ENCODE measurements at places on chromosomes 2 and 18.

GRCh38 chr2:151765760-151766410 lies 31.6 kb upstream of the NEB start:
- DNase-seq = no peak

DNA sequence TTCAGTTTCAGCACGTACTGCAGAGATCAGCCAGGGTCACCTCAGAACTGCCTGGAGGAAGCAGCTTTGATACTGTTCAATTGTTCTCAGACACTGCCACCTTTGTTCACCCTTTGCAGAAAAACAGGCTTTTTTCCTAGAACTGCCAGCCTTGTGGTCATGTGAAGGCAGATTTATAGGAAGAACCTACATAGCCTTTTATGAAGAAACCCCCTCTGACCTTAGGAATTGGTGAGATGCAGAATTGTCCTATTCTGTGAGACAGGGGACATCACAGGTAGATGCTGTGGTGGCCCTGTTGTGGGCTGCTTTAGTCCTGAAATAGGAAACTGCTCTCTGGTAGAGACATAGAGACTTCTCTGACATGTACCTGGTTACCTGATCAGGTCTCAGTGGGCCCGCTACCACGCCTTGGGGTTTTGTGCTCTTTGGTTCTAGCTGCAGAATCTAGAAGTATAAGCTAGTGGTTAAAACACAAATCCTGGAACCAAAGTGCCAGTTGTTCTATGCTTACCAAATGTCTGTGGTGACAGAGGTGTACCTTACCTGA lies 206.6 kb downstream of the AGPS start:
- DNase-seq = no peak

GRCh38 chr2:127069536-127069935 lies 37.4 kb downstream of the BIN1 start:
- no peak for DNase-seq

DNA sequence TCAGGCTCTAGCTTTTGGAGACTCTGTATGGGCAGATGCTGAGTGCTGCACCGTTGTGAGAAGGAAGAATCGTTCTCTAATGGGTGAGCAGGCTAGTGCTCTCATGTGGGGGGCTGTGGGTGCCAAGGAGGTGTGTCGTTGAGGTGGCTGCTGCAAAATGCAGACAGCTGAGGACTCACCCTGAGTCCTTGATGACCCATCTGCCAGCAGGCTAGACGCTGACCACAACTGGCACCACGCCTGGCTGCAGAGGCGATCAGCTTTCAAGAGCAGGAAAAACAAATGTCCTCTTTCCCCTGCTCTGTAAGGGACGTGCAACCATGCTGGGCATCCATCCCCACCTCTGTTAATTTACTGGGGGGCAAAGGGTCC lies 48.2 kb downstream of the HAUS1 start:
- DNase-seq = no peak

DNA sequence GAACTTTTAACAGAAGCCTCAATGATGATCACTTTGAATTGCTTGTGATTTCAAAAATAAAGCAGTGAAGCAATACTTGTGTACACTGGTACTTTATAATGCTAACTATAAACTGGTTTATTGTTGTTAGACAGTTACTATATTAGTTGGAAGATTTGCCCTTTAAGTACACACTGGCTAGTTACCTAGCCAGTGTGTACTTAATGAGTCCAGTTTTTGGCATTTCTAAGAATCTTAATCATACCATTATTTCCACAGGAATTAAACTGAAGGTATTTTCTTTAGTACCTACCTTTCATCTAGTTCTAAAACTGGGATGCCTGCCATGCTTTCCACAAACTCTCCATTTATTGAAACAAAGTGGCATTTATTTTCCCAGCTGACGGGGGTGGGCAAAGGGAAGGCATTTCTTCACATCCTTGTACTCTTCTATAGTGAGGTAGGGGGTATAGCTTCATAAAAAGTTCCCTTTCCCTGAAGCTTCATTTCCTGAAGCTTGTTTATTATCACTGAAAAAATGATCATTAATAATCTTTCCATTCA lies 49.9 kb downstream of the UGP2 start:
- no peak for DNase-seq

GRCh38 chr2:233442028-233442310 lies 87.7 kb downstream of the DGKD start:
- DNase-seq = no peak

DNA sequence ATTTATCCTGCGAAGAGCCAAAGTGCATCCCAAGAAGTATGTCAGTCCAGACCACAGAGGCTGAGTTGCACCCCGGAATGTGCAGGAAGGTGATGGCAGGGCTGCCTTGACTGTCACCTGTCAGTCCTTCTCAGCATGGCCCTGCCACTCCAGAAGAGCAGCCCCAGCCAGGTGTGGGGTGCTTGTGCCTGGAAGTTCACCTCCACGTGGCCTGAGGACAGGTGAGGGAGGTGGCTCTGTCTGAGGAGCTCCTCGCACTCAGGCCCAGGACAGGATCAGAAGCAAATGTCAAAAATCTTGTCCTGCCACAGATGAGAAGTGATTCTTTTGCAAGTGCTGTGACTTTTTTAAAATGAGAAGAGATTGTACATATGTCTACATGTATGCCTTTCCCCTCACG lies 31.4 kb upstream of the B3GNT7 start:
- DNase-seq = no peak

GRCh38 chr2:213934560-213934959 lies 476.3 kb upstream of the VWC2L start:
- DNase-seq = no peak

DNA sequence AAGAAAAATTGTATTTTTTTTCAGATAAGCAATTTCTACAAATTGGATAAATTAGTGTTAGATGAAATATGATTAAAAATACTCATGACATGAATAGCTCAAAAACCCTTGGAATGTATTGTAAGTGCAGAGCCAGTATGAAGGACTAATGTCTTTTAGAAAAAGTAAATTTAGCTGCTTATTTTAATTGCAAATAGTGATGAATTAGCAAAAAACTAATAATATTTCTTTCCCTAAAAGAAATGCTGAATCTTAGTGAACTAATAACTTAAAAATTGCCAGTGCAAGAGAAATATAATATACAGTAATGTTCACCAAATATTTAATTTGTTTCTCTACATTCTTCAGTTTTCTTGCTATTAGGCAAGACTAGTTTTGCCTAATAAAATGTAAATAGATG lies 72.4 kb downstream of the RND3 start:
- no peak for DNase-seq

- DNase-seq = no peak
These were observed 50.1 kb downstream of the CD226 start for GRCh38 chr18:69897397-69898108.

- no peak for DNase-seq
These were observed 394.7 kb downstream of the FBXO15 start for GRCh38 chr18:73752965-73753364.

GRCh38 chr2:238875101-238875470 lies 27.2 kb downstream of the TWIST2 start:
- DNase-seq = no peak

GRCh38 chr2:178211460-178211859 lies 17.1 kb downstream of the OSBPL6 start:
- DNase-seq = no peak

- DNase-seq = no peak
These were observed 199.3 kb upstream of the EPAS1 start for GRCh38 chr2:46097714-46098480.

DNA sequence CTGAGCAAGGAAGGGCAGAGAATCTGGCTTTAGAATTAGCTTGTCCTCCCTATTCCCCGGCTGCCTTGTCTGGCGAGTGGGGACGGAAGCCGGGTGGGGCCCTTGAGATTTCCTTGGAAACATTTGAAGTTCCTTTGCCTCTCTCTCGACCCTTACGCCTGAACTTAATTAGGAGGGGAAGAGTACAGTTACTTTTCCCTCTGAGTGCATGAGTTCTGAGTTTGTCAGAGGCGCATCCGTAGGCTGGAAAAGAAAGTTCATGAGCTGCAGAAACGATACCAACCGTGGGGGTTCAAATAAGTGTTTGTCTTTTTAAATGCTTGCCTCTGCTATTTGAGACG lies 468 bp downstream of the PIKFYVE start:
- DNase-seq = no peak

DNA sequence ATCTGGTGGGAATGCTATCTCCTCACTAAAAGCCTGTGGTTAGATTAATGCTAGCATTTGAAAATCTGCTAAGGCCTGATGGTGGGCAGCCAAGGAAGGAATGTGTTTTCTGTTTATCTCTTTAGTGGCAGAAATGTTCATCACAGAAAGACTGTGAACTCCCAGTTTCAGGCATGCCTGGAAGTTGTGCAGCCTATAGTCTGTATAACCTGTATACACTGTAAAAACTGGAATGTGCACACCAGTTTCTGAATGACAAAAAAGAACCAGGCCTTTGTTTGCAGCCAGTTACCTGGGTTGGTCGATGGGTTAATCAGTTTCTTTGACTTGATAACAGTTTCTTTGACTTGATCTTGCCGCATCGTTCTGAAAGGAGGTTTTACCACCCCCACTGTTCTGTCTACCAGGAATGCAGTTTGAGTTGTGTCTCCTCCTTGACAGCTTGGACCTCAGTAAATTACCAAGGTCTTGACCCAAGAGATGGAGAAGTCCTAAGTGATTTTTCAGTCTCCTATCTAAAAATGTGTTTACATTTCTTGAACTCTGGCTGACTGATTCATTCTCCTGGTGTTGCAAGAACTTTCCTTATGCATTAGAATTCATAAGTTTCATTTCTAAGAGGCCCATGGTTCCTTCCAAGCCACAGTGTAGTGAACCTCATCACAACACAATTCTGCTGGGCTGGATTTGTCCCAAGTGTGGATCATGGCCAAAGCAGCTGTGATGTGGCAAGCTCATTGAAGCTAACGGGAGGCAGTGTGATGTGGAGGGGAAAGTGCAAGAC lies 62.2 kb downstream of the KIAA2012 start:
- DNase-seq = no peak

DNA sequence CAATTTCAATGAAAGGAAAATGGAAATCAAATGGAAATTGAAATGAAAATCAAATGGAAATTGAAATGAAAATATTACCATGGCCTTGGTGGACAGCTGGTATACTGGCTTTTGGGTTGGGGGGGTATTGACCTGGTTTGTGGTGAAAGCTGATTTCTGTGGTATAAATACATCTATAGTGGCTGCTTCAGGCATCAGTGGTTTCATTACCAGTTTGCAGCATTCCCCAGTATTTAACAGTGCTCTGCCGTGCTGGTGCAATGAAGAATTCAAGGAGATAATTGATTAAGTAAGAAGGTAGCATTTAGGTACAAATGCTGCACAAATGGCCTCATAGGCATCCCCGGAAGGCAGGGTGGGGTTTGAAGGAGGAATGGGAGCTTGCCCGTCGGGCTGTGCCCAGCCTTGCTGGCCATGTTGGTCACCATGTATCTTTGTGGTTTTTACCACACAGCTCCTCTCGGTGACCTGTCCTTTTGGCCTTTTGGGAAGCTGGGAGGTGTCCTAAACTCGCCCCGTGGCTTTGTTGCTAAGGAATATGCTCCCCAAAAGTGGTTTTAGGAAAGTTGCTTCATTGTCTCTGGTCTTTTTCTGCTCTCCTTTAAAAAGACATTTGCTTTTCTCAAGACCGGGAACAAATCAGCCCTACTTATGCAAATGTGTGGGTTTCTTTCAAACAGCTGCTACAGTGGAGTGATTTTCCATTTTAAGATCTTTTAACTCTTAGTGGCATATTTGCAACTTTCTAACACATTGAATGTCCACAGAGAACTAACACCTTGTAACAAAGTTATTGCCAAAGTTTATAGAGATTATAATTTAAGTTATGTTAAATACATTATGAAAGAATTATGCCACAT lies 28.6 kb downstream of the SNTG2 start:
- no peak for DNase-seq

- no peak for DNase-seq
These were observed 27.7 kb downstream of the SNORC start for GRCh38 chr2:232897598-232898408.

- DNase-seq = no peak
These were observed 7.0 kb downstream of the G6PC2 start for GRCh38 chr2:168907940-168908662.

DNA sequence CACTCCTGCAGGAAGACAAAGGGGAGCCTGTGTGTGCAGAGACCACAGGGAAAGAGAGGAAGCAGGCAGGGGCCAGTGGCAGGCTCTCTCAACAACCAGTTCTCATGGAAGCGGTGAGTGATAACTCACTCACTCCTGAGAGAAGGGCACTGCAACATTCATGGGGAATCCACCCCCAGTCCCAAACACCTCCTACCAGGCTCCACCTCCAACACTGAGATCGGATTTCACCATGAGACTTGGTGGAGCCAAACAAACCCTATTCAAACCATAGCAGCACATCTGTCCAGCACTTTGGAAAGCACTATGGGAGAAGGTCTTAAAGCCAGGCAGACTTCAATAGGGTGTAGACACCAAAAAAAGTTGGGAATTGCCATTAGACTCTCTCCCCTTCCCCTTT lies 345.7 kb upstream of the SPRED2 start:
- DNase-seq = no peak

DNA sequence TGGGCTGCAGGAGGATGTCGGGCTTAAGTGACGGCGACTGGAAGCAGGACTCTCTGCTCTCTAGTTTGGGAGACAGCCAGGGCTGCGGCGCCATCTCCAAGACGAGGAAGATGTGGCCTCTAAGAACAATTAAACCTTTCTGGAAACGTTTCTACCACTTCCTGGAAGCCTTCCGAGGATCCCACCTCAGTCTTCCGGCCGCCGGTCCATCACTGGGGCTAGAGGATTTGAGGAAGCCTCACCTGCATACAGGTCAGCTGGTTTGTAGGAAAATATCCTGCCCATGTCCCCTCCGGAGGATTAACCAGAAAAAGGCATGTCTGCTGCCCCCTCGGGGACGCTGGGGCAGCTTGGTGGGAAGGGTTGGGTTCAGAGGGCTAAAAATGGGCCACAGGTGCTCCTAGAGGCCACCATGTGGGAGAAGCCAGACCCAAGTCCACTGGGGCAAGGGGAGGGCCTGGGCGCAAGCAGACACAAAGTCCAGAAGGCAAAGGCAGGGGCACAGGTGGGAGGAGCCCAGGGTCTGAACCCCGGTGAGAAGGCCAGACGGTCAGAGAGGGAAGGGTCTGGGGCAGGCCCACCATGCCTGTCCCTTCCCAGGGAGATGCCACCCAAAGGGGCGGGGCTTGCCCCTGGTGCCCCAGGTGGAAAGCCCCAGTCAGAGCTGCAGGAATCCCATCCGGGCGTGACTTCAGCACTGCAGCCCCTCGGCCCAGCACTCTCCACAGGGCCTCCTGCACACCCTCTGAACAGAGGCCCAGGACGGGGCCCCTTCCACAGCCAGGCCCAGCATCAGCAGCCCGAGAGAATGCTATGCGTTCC lies 82.2 kb upstream of the ID2 start:
- no peak for DNase-seq

- DNase-seq = no peak
These were observed 10.3 kb downstream of the NCK2 start for GRCh38 chr2:105754994-105755393.

GRCh38 chr2:158810731-158811460 lies 15.8 kb downstream of the DAPL1 start:
- no peak for DNase-seq

- DNase-seq = peak; percentile 37
These were observed 11.0 kb downstream of the SIGLEC15 start for GRCh38 chr18:45836242-45837205.

Measured in D341Med (cell line).